ENCODE measurements at places on chromosomes 12 and 14. TPM values are rescaled to one million over a fixed set of nuclear protein-coding genes. Genes with fewer than 3 reads are reported as not detected.
A peak's percentile ranks its signal among the peaks of the same experiment; 100 is the strongest.

DNA sequence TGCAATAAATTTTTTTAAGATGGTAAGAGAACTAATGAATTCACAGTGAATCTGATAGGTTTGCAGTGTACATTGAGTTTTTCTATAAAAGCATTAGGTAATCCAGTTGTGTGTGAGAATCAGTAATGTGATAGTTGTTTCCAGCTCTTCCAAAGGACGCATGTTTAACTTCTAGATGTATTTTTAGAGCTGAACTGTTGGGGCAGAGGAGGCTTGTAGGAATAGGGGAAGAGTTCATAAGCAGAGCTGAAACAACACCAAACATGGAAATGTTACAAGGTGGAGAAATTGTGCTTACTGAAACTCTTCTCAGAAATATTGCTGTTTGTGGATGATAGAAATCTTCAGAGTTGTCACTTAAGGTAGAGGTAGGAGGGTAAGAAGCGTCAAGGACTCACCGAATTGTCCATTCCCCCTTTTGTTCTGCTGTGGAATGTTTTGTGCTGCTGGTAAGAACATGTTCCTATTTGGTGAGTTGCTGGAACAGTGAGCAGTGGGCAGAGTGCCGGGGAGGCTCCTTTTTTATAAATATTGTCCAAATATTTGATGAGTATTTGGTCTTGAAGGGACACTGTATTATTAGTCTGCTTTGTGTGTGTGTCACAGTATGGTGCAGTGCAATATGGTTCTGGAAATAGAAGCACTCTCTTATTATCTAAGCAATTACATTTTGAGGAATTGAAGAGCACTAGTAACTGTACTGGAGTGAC, 76.7 kb downstream of the ANO6 start:
- peak; percentile 89 for ATAC-seq

Gene DNAI7
- total RNA-seq, result 0.73 TPM

Gene SRRM4
- not detected for total RNA-seq

Gene CABP1
- total RNA-seq, result 1.1 TPM

Gene MYO1H
- not detected for total RNA-seq

Gene GZMH
- 0.81 TPM for total RNA-seq

- ATAC-seq, result no peak
Measured at GRCh38 chr12:68939505-68939904, 6.5 kb upstream of the CPM start.

- ATAC-seq, result no peak
Measured at GRCh38 chr14:30519961-30520360, 39.0 kb upstream of the G2E3 start.

DNA sequence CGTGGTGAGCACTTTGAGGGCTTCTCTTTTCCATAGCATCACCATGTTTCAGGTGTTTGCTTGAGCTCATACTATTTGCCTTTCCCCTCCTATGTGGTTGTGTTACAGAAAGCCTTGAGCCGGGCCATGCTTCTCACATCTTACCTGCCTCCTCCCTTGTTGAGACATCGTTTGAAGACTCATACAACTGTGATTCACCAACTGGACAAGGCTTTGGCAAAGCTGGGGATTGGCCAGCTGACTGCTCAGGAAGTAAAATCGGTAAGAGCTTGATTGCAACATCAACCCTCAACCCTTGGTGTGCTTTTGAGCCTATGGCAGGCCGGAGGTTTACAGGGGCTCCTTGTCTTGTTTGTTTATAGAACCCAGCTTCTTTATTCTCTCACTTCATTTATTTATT, 8.1 kb downstream of the LETMD1 start:
- peak; percentile 58 for ATAC-seq

DNA sequence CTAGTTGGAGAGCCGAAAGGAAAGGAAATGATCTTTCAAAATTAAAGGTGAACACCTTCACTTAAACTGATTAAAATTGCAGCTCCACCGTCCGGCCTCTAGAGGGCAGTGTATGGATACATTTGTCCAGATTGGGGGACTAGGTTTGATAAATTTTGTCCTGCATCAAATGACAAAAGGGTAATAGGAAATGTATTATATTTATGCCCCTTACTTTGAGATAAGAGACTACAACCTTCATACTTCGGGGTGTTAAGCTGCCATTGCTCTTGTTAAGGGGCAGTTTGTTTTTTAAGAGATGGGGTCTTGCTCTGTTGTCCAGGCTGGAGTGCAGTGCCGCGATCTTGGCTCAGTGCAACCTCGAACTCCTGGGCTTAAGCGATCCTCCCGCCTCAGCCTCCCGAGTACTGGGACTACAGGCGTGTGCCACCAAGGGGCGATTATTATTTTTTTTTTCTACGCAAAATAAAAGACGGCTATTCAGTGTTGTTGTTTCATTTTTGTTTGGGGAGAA, 818 bp upstream of the SUOX start:
- ATAC-seq, result no peak

Gene KRT4
- 227 TPM for total RNA-seq

Gene MFAP5
- total RNA-seq, result 162 TPM

- ATAC-seq, result no peak
Measured at GRCh38 chr14:79709573-79709972, 501.7 kb downstream of the DIO2 start.

DNA sequence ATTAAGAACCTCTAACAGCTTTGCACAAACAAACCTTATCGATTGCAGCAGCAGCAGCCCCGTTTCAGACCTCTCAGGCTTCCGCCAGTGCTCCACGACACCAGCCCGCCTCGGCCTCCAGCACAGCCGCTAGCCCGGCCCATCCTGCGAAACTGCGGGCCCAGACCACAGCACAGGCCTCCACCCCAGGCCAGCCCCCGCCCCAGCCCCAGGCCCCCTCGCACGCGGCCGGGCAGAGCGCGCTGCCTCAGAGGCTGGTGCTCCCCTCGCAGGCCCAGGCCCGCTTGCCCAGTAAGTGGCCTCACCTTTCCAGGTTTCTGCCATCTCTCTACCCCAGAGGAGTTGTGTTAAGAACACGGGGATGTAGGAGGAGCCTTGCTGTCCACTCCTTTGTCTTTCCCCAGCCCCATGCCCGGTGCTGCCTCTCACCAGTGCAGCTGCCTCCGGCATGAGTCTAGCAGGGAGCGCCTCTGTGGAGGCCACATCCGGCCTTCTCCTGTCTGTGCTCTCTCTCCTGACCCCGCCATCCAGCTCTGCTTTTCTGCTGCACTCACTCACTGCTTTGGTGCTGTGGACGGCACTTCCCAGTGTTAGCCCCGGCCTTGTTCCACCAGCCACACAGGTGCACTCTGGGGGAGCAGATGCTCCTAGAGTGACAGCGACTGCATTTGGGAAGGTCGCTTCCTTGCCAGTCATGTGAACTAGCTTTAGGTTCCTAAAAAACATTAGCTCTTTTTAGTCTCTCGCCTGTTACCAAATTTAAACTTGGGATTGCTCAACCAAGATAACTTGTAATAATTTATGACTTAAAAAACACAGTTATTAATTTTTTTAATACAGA, 71.5 kb downstream of the EP400 start:
- ATAC-seq, result peak; percentile 18

- ATAC-seq, result no peak
Measured at GRCh38 chr12:98422812-98423211, 92.6 kb upstream of the TMPO start.

Data from gastroesophageal sphincter (tissue), 4 donors.